ENCODE measurements at places on chromosomes 12 and 14. TPM values are rescaled to one million over a fixed set of nuclear protein-coding genes. Genes with fewer than 3 reads are reported as not detected.

GRCh38 chr14:91115986-91116770 lies 2.3 kb downstream of the DGLUCY start:
- DNase-seq: no peak

DNA sequence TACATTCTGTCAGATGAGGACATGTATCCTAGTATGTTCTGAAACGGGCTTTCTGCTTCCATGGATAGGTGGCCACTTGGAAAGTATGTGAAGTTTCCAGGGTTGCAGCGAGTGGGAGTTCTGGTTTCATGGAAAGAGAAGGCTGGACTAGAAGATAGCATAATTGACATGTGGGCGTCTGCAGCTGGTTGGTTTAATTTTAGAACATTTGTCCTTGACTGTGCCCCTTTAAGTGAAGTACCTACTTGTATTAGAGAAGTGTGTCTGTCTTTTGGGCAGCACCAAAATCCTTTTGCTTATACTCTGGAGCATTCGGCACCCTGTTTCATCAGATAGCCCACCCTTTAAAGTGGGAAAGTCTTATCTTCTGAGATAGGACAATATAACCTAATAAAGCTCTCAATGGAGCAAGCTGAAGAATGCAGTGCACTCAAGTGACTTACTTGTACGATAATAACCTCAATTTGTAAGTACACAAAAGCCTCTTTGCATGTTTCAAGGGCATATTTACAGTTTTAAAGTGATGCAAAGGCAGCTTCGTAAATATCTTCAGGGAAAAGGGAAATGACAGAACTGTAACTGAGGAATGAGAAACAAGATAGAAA lies 35.2 kb downstream of the NTN4 start:
- DNase-seq: no peak

DNA sequence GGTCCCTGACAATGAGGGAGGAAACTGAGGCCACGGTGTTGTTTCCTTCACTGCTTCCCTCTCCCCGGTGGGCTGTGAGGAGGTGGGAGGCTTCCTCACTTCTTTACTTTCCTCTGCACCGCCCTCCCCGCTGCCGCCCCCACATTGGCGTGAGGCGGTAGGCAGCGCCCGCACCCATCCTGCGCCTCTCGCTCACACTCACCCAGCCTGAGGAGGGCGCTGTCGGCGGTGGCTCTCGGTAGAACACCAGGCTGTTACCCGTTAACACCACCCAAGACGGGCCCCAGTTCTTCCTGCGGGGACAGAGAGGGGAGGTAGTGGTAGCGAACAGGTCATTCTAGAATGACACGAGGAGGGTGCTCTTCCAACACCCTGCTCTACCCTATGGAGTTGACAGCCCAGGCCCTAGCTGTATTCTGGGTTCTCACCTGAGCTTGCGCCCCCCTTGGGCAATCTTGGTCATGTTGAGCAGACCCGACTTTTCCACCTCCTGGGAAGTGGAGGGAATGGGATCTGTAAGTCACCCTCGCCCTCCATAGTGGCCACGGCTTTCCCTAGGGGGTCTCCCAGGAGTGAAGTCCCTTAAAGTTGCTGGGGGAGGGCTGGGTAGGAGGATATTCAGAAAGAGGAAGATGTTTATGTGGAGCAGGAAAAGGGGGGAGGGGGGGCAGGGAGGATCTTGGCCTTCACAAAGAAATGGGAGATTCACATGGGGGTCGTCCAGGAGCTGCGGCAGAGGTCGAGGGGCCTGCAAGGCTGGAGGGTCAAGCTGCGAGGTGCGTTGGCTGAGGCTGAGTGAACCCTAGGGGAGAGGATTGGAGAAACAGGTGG lies 3.3 kb downstream of the ARHGAP9 start:
- peak; percentile 86 for DNase-seq

DNA sequence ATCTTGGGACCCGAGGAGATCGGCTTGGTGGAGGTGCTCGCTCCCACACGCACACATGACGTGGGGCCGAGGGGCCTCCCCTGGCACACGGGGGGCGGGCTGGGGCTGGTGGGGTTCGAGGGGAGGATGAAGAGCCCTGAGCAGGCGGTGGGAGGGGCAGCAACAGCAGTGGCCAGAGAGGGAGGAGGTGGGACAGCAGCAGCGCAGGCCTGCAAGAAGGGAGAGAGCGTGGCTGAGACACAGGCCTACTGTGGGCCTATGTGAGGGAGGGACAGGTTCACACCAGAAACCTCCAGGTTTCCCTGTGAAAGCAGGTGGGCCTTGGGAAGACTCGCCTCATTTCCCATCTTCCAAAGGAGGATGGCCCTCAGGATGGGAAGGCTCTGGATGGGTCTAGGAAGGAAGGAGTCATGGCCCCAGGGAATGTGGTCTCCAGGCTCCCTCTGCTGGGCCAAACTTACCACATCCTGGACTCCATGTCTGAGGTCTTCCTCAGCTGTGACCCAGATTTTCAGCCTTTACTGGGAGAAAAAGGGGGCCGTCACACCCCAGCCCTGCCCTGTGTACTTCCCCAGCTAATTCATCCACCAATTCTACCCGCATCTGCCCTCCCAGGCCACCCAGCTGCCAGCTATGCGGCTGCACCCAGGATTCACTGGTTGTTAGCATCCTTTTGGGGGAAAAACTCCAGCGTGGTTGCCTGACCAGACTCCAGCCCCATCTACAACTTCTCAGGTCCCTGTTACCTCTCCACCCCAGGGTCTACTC lies 2.8 kb downstream of the PIANP start:
- DNase-seq: peak; percentile 38

GRCh38 chr14:99725774-99726537 lies 41.9 kb downstream of the CYP46A1 start:
- DNase-seq: no peak

DNA sequence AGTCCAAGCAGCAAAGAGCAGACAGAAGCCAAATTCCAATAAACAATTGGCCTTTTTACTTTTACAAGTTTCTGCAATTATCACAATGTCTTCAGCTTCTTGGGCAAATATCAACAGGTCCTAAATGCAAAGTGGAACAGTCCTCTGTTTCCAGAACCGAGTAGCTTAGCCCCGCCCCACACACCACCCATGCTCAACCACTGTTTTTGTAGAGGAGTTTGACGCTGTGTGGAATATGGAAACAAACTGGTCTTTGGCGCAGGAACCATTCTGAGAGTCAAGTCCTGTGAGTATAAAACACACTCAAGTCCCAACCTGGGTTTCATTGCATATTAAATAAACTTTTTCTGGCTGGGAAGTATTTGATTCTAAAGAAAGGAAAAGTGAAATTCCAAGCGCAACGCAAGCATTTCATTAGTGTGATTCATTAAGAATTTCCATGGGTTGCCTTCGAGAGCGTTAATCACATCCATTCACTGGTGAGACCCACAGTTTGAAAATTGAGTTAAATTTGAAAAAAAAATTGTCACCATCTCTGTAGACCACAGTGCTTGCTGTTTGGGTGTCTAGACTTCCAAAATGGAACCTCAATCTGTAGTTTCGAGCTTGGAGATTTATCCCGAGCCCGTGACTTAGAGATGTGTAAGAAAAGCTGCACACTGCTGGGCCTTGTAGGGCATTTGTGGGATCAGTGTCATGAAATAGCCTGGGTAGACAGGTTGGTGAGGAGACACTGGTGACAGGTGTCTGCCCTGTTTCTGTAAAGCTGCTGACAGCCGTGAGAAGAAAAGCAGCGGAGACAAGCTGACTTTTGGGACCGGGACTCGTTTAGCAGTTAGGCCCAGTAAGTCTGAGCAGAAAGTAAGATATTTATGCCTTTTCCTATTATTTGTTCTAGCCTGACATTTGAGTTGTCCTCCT lies 96.1 kb downstream of the DAD1 start:
- DNase-seq: no peak

GRCh38 chr12:106131676-106132075 lies 7.1 kb downstream of the NUAK1 start:
- no peak for DNase-seq

DNA sequence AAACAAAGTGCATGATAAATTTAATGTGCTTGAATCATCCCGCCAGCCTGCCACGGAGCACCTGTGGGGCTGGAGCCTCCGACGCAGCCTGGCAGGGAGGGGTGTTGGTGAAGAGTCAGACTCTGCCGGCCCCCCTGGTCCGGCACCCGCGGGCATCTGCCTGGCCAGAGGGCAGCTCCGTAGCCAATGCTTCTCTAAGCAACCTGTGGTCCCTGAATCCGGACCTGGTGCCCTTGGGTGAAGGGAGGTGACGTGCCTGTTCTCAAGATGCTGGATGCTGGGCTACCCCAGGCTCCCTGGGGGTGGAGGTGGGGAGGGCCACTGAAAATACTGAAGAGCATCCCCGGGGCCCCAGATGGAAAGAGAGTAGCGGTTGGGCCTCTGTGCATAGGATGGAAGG lies 158.6 kb upstream of the C14orf180 start:
- peak; percentile 6 for DNase-seq

DNA sequence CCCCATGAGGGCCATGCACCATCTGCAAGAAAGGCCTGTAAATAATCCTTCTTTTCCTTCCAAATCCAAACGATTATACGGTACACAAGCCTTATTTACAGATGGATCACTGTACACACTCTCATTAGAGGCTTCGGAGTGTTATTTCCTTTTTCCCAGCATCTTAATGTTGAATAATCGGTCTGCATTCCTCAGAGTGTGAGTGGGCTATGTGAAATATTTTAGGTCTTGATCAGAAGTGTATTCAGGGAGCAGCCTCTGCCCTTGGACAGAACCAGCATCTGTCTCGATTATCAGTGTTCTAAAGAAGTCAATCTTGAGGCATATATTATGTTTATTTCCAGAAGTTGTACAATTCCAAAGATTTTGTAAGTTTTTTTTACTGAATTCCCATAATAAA lies 340.6 kb downstream of the SEC23A start:
- DNase-seq: no peak

DNA sequence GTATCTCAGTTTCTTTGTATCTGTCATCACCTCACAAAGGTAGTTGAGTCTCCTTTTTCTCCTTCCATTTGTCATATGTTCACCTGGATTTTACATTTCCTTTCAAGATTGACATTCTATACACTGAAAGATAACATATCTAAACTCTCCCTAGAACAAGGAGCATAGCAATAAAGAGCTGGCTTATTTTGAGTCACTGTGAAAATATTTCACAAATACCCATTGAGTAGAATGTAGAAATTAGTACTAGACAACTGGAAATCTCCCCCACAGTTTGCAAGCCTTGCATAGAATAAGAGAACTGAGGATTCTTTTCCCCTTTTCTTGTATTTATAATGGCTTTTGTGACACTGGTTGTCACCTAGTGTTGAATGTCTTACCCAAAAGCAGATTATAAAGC lies 111.2 kb downstream of the KICS2 start:
- no peak for DNase-seq

DNA sequence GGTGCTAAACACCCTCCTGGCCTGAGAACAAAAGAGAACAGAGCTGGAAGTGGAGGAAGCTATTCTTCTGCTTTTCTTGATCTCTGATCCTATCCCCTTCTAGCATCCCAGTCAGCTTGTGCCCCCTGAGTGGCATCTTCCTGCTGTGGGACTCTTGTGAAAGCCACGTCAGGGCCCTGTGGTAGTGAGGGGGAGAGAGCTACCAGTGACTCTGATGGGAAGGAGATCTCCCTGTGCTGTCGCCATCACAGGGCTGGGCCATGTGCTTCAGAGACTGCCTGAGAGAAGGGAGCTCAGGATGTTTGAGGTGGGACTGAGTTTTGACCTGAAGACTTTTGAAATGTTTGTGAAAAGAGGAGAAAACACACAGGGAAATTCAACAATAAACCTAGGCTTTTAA lies 107.6 kb upstream of the FUT8 start:
- DNase-seq: no peak

DNA sequence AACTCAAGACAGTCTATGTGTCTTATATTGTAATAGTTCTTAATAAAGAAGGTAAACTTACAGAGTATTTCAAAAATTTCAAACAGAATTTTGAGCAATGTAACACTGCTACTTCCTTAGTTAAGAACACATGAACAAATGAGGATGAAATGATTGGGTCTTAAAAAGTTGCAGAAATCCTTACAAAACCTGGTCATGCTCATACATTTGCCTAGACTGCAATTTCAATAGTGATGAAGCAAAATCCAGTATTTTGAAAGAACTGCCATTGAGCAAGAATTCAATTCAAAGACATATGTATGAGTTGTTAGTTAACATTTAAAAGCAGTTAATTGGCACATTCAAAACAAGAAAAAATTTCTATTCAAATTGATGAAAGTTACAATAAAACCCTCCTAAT lies 17.8 kb upstream of the HIF1A start:
- no peak for DNase-seq

DNA sequence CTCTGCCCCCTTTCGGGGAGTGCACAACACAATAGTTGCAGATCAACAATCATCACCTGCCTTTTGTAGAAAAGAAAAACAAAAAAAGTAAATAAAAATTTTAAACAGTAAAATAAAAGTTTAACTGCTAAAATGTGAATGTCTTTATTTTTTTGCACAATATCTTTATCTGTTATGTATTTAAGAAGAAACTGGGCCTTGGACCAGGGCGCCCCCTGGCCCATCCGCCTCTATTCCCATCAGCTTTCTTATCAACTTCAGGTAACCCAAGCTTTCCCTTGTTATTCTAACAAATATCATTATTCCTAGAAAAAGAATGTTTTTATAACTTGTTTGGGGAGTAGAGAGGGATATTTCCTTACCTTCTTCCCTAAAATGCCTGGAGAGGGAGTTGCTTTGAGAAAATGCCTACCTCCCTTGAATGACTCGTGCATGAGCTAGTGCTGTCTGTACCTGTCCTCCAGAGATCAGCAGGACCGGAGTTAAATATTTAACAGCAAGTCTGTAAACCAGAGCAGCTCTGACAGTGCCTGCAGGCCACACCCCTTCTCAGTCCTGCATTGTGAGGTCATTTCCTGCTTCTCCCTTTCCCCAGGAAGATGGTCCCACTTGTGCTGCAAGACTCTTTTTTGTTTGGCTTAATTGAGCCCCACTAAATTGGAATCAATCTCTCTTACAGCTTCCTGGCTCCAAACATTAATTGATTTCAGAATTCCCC lies 192.8 kb upstream of the RGS6 start:
- DNase-seq: no peak

DNA sequence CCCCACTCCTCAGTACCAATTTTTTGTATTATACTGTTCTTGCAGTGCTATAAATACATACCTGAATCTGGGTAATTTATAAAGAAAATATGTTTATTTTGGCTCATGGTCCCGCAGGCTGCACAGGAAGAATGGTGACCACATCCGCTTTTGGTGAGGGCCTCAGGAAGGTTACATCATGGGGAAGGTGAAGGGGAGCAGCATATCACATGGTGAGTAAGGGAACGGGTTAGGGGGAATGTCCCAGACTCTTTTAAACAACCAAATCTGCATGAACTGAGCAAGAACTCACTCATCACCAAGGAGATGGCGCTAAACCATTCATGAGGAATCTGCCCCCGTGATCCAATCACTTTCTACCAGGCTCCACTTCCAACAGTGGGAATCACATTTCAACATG lies 40.0 kb downstream of the OSBPL8 start:
- peak; percentile 30 for DNase-seq

- peak; percentile 39 for DNase-seq
Measured at GRCh38 chr14:93033983-93034670, 81.6 kb downstream of the ITPK1 start.

Gene STAT6
- total RNA-seq: 127 TPM

Gene ZFYVE21
- 17.4 TPM for total RNA-seq

Gene TAS2R13
- 0.23 TPM for total RNA-seq

Gene GPRC5A
- 0.03 TPM for total RNA-seq

Gene RNF212B
- total RNA-seq: not detected

Gene TRIM9
- 0.20 TPM for total RNA-seq

Gene CHST11
- total RNA-seq: 125 TPM

All from activated CD4-positive, alpha-beta memory T cell treated with anti-CD3 and anti-CD28 coated beads, Interleukin-2, amount 10 ng/mL, durations not matched to agents 7 days and 5 days (primary cell).